Adipocyte (in vitro differentiated cells): ENCODE measurements at places on chromosomes 4 and X.

DNA sequence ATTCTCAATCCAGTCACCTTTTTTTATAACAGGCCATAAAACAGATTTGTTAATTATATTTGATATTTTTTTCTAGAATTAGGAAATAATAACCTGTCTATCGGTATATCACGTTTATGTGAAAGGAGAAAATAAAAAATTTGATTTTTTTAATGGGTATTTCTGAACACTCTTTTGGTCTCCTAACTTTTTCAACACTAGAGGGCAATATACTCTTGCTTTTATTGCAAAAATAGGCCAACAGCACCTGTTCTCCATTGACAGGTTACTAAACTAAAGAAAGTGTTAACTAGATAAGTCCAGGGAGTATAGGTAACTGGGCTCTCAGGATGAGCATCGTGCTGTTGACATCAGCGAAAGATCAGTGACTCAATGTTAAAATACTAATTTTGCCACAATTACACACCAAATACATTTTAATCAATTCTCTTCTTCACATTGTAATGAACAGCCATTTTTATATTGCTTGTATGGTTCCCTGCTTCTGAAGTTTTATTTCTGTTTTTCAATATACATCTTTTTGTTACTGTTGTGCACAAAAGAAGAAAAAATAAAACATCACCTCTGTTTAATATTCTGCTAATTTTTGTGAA, 22.8 kb downstream of the NDST4 start:
- peak; percentile 70 for DNase-seq

DNA sequence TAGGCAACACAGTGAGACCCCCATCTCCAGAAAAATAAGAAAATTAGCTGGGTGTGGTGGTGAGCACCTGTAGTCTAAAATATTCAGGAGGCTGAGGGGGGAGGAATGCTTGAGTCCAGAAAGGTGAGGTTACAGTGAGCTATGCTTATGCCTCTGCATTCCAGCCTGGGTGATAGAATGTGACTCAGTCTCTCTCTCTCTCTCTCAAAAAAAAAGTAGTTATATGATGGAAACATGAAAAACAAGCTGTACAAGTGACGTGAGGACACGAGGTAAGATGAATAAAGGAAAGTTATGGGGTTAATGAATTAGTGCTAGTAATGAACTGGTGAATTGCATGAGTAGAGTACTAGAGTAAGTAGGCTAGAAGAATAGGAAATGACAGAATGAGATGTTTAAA, 21.8 kb upstream of the CAMK2D start:
- no peak for DNase-seq

GRCh38 chr4:7910952-7911578, 28.6 kb downstream of the AFAP1 start:
- peak; percentile 92 for DNase-seq

- no peak for DNase-seq
Measured at GRCh38 chr4:157035471-157035870, 40.5 kb upstream of the GLRB start.

GRCh38 chr4:185811509-185812364, at the start of gene SORBS2:
TSS of gene SORBS2 (minus strand) at chr4:185812194. CDS start at chr4:185690571, 121,623 bp downstream.
- DNase-seq, result no peak
